ENCODE measurements at places on chromosomes 1 and 21. TPM values are rescaled to one million over a fixed set of nuclear protein-coding genes. Genes with fewer than 3 reads are reported as not detected.

Gene LEFTY2
- total RNA-seq = 0.40 TPM

Gene DYNLT5
- 36.1 TPM for total RNA-seq

Gene HAO2
- not detected for total RNA-seq

Gene CFAP74
- total RNA-seq = 0.59 TPM

Gene DAB1
- 8.3 TPM for total RNA-seq

Gene NID1
- 160 TPM for total RNA-seq

Gene TMEM79
- 1.6 TPM for total RNA-seq

Gene PRAMEF11
- total RNA-seq = not detected

Gene LAMC2
- 0.99 TPM for total RNA-seq

Gene CRP
- total RNA-seq = not detected

Gene PEX11B
- total RNA-seq = 37.6 TPM

Gene FLG2
- total RNA-seq = not detected

Gene RIPPLY3
- 0.39 TPM for total RNA-seq

Gene CA14
- 33.7 TPM for total RNA-seq

DNA sequence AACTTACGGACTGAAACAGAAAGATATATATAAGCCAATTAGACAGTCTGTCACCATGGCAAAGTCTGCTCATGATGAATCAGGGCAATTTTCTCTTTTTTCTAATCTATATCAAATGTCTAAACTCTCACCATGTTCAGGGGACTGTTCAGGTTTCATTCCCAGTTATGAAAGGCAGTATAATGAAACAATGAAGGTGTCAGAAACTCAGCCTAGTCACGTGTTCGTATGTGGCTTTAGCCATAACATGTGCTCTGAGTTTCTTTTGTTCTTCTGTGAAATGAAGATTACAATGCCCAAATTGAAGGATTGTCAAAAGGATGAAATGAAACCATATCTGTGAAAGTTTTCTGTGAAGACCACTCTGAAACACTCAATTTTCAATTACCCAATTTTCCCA is 392.9 kb downstream of the DSCAM start:
- no peak for DNase-seq

DNA sequence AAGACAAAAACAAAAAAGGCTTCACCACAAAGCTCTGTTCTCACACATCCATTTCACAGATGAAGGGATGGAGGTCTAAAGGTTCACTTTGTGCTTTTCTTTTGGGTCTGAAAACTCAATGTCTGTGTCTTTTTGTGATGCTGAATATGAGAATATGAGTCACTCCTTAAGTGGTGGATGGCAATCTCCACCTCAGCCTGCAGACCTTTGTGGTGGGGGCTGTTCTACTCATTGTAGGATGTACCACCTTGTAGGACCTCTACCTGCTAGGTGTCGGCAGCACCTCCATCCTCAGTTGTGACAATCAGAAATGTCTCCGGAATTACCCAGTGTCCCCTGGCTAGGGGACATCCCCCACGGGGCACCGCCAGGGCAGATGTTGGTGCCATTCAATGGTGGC is 42.8 kb downstream of the UBASH3A start:
- no peak for DNase-seq

DNA sequence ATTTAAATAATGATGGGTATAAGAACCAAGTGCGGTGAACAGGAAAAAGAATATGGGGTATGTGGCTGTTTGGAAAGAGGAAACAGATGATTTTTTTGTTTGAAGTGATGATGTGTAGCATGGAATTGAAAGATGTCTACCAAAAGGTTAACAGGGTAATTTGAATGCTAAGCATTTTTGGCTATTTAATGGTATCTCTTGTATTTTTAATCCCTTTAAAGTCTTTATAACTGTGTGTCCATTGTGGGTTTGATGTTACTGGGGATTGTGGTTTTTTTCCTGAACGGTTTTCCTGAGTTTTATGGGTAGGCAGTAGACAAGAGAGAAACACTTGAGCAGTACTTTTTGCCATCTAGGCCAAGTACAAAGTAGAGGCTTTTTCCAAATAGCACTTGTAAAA is 63.2 kb downstream of the PRDM2 start:
- DNase-seq = no peak

DNA sequence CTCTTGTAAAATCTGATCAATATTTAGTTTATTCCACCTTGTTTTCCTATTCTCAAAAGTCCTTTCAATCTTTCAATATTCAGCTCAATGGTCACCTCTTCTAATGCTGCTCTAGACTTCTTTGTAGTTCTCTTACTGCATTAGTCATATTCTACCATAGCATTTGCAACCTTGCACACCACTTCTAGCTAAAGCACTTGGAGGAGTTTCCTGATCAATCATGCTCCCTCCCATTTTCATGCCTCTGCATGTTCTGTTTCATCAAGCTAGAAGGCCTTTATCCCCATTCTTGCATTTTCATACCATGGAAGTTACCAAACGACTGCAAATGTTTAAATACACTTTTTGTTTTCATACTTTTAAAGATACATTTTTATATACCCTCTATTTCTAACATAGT is 72.1 kb downstream of the SLC5A9 start:
- DNase-seq = no peak

GRCh38 chr1:228368801-228369607 is 37.6 kb downstream of the TRIM11 start:
- DNase-seq = no peak

DNA sequence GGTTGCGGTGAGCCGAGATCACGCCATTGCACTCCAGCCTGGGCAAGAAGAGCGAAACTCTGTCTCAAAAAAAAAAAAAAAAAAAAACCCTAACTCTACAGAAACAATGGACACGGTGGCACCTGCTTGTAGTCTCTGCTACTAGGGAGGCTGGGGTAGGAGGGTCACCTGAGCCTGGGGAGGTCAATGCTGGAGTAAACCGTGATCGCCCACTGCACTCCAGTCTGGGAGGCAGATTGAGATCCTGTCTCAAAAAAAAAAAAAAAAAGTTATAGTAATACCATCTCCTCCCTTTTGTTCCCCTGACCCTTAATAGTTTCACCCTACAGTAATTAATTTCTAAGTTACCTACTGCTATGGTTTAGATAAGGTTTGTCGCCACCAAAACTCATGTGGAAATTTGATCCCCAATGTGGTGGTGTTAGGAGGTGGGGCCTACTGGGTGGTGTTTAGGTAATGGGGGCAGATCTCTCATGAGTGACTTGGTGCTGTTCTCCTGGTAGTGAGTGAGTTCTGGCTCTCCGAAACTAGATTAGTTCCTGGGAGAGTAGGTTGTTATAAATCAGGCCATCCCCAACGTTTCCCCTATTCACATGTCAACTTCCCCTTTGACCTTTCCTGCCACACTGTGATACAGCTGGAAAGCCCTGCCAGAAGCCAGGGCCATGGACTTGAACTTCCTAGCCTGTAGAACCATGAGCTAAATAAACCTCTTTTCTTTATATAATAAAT is 9.8 kb downstream of the FBXO42 start:
- no peak for DNase-seq

GRCh38 chr1:159055181-159055641 is 21.4 kb downstream of the AIM2 start:
- DNase-seq = no peak

GRCh38 chr21:40837456-40837855 is 9.5 kb downstream of the DSCAM start:
- DNase-seq = no peak

- DNase-seq = no peak
Measured at GRCh38 chr1:154453574-154454352, 48.3 kb upstream of the TDRD10 start.

DNA sequence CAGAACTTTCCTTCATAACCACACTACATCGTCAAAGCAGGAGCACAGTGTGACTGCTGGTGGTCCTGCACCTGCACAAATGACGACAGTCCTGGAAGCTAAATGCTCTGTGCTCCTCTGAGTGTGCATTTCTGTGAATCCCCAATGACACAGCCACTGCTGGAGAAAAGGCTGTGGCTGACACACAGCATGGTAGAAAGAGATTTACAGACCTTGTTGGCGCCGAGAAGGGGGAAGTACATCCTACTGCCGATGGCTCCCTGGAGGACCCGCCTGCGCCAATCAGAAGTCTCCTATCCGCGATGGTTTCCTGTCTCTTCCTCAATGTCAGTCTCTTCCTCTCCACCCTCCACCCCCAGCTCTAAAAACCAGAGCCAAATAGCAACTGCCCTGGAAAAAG is 115.4 kb upstream of the RAB4A start:
- DNase-seq = no peak

DNA sequence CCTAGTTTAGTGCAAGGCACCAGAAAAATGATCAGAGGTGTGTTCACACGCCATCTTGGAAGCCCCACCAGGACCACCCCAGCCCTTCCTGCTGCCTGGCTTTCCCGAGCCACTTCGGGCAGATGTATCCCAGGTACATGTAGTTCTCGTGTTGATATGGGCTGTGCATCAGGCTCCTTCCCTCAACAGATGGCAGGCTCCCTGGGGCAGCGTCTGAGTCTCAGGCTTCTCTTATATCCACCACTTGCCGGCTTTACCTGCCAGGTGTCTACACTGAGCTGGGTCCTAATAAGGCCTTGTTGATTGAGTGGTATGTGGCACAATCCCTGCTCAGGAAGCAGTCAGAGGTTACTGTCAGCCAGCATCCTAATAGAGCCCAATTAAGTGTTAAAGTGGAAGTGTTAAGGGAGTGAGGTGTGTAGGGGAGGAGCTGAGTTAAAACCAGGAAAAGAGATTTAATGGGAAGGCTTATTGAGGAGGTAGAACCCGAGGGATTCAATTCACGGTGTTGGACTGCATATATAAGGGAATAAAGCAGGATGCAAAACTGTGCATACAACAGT is 8.5 kb downstream of the GPA33 start:
- no peak for DNase-seq

DNA sequence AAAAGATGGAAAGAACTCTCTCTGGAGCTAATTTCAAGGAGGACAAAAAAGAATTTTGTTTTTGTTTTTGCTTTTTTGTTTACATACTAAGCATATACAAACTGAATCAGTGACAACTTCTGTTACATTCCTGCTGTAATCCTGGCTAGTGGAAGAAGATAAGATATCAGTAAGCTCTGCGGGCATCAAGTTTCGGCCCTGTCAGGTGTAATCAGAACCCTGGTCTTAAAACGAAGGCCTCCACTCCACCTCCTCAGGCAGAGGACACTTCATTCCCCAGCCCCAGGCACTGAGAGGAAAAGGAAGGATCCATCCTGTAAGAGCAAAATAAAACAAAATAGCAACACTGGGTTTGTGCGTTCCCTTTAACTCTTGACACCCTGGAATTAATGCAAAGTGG is 88.9 kb upstream of the ARHGAP29 start:
- DNase-seq = no peak

- no peak for DNase-seq
Measured at GRCh38 chr1:50665413-50665812, 242.2 kb upstream of the DMRTA2 start.

DNA sequence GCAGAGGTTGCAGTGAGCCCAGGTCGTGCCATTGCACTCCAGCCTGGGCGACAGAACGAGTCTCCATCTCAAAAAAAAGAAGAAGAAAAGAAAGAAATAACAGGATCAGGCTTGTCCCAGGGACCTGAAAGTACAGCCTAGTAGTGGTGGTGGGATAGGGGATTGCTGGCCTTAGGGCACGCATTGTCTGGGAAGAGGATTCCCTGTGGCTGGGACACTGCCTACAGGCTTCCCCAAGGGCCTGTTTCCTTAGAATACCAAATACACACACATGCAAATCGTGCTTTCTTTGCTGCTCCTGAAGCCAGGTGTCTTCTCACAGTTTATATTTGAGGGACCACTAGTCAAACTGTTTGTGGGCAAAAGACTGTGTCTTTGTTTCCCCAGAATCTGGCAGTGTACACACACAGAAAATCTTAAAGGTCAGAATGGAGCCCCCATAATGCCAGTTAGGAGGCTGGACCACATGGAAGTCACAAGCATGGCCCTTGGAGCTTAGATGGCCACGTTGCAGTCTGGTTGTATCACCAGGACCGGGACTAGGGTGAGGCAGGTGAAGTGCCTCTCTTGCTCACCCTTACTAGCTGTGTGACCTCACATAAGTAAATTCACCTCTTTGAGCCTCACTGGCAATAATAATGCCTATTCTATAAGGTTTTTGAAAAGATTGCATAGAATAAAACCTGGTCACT is 12.7 kb upstream of the ASAP3 start:
- no peak for DNase-seq

GRCh38 chr1:36126797-36127500 is 1.9 kb upstream of the COL8A2 start:
- no peak for DNase-seq

DNA sequence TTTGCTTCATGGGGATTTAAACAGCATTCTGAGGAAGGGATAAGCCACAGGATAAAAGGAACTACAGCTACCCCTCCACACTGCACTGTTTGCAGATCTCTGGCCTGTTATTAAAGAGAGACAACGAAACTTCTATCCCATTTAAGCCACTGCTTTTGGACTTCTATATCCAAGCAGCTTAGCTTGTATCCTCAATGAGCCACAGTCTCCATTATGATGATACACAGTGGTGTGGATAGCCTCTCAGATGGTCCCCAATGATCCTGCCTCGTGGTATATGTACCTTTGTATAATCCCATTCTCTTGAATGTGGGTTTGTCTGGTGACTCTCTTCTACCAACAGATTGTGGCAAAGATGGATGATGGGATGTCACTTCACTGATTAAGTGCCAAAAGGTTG is 36.0 kb upstream of the MARK1 start:
- DNase-seq = no peak

GRCh38 chr1:3588395-3588794 is 22.9 kb downstream of the MEGF6 start:
- no peak for DNase-seq

DNA sequence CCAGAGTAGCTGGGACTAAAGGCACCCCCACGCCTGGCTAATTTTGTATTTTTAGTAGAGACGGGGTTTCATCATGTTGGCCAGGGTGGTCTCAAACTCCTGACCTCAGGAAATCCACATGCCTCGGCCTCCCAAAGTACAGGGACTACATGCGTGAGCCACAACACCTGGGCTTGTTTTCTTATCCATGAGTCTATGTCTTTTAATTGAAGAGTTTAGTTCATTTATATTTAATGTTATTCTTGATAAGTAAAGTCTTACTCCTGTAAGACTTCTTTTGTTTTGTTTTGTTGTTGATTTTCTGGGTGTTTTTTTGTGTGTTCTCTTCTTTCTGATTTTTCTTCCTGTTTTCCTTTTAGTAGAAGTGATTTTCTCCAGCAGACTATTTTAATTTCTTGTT is 621.0 kb downstream of the LTN1 start:
- no peak for DNase-seq
